NCI-H187 treated with DMSO at 0.1 percent for 48 hours (cell line): ENCODE measurements at places on chromosomes 6 and 20.

GRCh38 chr6:113558966-113559365 lies 298.2 kb upstream of the MARCKS start:
- DNase-seq: no peak

- no peak for DNase-seq
Observed at GRCh38 chr6:33702345-33702977, 9.0 kb downstream of the UQCC2 start.

DNA sequence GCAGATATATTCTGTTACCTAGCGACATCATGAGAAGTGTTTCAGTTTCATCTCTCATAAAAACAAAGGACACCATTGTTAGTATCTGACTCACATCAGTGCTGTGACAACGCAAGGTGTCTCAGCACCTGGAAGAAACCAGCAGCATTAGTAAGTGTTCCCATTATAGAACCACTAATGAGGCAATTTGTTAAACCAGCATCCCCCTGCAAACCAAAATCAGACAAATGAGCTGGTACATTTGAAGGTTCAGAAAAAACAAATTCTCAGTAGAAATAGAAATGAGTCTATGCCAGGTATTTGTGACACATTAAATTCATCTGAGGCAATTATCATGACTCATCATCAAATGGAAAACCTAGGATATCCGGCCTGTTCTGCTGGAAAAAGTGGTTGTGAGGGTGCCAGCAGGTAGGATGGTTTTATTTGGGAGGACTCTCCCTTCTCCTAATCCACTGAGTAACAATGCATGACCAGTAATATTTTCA lies 151.7 kb downstream of the TMEM200A start:
- no peak for DNase-seq

DNA sequence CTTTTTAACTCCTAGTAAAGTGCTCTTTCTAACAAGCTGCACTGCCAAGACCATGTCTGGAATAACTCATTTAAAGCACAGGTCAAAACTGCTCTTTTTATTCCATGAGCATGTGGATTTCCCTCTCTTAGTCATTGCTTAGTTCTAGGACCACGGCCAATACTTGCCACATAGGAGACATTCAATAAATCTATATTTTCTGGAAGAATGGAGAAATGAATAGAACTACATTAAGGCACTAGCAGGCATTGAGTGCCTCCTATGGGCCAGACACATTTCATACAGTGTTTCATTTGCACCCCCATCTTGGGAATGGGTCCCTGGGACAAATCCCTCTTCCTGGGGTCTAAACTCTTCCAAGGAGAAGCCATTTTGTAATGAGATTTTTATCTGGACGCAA lies 552.8 kb upstream of the CITED2 start:
- no peak for DNase-seq

- no peak for DNase-seq
Observed at GRCh38 chr20:22403632-22404361, 180.6 kb downstream of the FOXA2 start.

DNA sequence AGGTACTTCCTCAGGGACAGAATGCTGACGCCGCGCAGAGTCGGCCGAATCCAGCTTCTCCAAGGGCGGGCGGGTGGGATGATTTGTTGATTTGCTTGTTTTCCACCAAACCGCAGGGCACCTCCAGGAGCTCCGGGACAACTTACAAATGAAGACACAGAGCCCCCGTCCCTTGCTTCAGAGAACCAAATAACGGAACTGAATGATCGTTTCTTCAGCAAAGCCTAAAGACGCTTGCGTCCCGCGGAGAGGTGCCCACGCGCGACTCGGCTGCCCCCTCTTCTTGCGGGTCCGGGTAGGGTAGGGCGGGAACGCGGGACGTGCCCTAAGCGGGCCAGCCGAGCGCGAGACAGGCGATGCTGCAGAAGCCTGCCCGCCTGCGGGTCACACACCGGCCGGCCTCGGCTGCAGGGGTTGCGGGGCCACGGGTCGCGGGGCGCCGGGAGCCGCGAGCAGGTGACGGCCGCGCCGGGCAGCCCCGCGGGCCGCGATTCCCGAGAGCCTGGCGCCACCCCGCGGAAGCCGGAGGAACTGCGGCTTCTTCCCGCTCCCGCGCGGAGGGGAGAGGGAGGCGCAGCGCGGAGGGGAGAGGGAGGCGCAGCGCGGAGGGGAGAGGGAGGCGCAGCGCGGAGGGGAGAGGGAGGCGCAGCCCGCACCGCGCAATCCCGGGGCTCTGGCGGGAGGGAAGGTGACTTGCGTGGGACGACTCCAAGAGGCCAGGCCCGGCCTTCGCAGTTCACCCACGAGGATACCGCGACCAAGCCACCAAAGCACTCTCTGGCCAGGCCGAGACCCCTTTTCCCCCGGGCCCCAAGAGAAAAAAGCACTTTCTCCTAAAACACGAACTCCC lies 7.7 kb upstream of the FOXF2 start:
- DNase-seq: no peak

DNA sequence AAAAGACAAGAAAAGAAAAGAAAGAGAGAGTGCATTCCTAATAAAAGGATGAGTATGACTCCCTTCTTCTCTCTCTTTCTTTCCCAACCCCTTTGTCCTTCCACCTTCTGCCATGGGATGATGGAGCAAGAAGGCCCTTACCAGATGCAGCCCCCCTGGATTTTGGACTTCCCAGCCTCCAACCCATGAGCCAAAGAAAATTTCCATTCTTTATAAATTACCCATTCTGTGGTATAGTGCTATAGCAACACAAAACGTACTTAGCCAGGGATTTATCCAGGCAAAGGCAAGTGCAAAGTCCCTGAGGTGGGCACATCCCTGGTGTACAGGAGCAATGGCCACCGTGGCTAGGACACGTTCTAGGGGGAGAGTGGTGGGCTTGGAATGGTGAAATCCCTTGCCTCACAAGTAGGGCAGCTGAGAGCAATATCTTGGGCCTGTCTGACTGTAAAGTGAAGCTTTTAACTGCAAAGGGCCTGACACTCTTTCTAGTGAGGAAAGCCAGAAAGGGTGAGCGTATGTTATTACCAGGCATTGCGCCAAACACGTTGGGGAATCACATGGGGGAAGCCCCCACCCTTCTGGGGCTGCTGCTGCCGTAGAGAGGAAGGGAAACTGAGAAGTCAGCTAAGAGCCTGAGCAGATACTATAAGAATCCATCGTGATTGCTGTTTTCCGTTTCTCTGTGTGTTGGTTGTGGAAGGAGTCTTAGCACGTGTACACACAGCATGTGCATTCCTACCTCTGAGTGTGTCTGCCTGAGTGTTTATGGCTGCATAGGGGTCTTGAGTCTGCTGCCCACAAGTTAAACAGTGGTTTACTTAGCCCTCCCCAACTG lies 50.7 kb upstream of the SIRPA start:
- DNase-seq: no peak

- no peak for DNase-seq
Observed at GRCh38 chr6:109221543-109222195, 126.4 kb downstream of the CEP57L1 start.

- DNase-seq: no peak
Observed at GRCh38 chr6:72374857-72375256, 247.0 kb upstream of the KCNQ5 start.

GRCh38 chr6:161918628-161919205 lies 644.9 kb upstream of the AGPAT4 start:
- DNase-seq: no peak

- DNase-seq: no peak
Observed at GRCh38 chr6:40946738-40947301, 92.2 kb downstream of the UNC5CL start.

DNA sequence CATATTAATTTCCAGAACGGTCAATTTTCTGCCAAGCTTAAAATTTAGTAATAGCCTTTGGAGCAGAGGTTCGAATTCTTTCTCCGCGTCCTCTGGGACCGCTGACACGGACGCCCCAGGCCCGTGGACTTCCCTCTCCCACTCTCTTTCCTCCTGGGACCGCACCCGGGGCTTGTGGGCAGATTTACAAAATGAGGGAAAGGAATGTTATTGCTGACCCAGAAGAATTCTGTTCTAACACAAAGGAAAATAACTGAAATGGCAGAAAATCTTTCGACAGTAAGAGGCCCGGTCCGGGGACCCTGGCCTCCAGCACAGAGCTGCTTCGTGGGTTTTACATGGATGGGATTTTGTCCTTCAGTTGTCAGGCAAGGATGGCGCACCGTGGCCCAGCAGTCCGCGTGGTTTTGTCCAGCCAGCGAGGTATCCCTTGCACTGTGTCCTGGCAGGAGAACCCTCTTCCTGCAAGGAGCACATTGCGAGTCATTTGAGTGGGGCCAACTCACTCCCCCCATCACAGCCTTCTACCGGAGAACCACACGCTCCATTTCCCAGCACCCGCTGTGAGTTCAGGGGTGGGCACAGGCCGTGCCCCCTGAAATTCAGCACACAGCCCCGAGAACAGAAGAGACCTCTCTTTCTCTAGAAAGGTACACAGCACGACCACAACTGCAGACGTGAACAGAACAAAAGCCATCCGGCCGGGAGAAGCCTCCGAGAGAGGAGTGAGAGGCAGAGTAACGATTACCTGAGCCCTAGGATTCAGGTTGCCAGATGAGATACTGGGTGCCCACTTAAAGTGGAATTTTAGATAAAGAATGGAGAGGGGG lies 106.0 kb upstream of the AFDN start:
- DNase-seq: no peak

DNA sequence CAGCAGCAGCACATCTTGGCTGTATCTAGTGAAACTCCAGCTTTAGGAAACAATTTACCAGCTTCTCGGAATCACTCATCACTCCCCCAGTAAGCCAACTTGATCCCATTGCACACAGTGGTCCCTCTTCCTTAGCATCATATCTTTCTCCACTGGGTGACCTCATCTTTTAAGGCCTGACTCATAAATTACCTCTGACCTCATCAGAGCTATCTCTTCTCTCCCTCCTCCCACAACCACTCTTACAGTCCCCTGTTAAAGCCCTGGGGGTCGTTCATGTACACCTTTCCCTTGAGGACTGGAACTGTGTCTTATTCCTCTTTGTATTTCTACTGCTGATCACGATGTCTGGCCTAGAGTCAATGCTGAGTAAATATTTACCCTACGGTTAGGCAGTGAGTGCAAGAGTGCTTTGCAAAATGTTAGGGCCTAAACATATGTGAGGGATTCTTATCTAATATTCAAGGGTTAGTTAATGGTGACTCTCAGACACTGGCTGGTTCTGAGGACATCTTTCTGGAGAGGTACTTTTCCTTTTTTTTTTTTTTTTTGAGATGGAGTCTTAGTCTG lies 187.2 kb downstream of the LRFN2 start:
- DNase-seq: no peak

DNA sequence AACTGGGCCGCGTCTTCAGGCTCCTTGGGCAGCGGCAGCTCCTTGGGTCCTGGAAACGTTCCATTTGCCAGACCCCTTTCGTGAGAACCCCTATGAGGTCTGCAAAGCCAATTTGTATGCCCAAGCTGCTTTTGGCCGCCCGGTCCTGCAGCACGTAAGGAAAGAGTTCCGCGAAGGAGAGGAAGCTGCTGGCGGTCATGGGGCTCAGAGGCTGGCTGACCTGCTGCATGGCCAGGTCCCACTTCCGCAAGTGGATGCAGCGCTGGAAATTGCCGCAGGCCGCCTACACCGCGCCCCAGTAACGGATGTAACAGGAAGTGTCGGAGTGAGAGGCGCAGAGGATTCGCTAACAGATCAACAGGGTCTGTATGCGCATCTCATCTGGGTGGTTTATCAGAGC lies 18.8 kb downstream of the RFPL4B start:
- no peak for DNase-seq

DNA sequence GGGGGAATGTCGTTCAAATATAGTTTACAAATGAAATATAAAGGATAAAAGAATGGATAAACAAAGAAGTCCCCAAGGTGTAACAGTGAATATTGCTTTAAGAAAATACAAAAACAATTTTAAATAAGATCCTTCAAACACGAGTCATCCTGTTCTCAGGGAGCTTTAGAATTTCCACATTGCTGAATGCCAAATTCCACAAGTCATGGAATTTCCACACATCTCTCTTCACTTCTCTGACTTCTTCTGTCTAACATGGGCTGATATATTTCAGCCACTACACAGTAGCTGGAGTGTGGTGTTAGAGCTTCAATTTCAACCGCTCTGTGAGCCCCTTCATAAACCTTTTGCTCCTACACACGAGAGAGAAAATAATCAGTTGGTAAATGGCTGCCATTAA lies 28.0 kb downstream of the IL22RA2 start:
- no peak for DNase-seq

DNA sequence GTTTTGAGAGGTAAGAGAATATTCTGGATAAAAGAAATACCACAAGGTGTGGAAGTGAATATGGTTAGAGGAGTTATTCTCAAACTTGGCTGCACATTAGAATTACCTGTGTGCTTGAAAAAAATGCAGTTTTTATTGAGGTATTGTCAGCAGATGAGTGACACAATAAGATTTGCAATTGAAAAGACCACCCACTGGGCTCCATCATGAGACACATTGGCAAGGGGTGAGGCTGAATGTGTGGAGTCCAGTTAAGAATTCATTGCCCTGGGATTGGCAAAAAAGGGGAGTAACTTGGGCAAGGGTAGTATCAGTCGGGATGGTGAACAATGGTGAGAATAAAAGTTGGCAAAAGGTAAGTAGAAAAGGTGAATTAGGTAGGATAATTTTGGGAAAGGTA lies 63.5 kb downstream of the MEI4 start:
- DNase-seq: no peak

GRCh38 chr6:80433010-80433672 lies 326.7 kb downstream of the BCKDHB start:
- no peak for DNase-seq

DNA sequence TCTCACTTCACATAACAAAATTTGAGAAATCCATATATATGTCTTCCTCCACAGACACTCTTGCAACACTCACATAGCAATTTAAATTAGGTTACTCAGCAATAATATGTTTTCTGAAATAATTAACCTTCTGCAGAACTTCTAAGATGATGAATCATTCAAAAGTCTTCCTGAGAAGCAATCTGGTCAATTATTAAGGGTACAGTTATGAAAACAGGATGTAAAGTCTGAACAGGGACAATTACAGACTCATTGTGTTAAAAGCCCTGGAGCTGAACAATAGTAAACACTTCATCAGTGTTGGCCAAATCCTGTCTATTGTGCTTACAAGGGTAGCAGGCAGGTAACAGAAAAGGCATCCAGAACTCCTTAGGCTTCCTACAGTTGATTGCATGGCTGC lies 75.4 kb downstream of the FILIP1 start:
- no peak for DNase-seq
